ENCODE measurements at places on chromosomes 1 and 21. TPM values are rescaled to one million over a fixed set of nuclear protein-coding genes. Genes with fewer than 3 reads are reported as not detected.

- no peak for DNase-seq
- no peaks in the 10 kb centered on the region for H3K4me1 ChIP-seq
- no peaks in the 10 kb centered on the region for H3K36me3 ChIP-seq
- no peaks in the 10 kb centered on the region for H3K27me3 ChIP-seq
- no peak overlapping the region for H3K27ac ChIP-seq
Observed at GRCh38 chr1:104132382-104132973, 382.8 kb downstream of the AMY1C start.

DNA sequence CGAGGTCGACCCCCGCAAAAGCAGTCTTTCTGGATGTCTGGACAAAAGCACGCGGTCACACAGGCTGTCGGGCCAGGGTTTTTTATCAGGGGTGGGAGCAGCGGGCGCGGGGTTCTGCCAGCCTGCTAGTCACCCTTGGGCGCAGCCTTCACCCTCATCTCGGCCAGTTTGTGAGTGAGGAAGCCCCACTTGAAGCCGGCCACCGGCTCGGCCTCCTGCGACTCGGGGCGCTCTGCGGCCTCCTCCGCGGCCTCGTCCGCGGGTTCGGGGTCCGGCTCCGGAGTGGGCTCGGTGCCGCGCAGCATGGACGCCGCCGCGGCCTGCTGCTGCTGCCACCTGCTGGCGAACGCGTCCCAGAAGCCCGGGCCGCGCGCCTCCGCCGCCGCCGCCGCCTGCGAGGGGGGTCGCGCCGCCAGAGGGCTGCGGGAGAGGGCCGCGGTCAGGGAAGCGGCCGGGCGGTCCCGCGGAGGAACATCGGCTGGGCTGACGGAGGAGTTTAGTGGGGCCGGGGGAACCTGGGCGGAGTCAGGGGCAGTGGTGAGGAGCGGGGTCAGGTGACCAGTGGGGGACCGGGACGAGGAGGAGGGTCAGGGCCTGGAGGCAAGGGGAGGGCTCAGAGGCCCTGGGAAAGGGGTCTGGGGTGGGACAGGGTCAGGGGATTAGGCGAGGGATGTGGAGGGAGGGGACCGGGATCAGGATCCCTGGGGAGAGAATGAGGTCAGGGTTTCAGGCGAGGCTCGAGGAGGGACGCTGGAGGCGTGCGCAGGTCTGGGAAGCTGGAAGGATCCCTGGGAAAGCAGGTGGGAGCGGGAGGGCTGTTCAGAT lies 4.5 kb downstream of the C1orf232 start:
- H3K27ac ChIP-seq: peak overlapping the region; percentile 38
- peak overlapping the region; percentile 63 for H3K4me3 ChIP-seq
- no peaks in the 10 kb centered on the region for H3K36me3 ChIP-seq

- no peak overlapping the region for H3K4me3 ChIP-seq
- no peaks in the 10 kb centered on the region for H3K27me3 ChIP-seq
- peaks cover 14% of the 10 kb centered on the region for H3K4me1 ChIP-seq
- H3K27ac ChIP-seq: no peak overlapping the region
- peak; percentile 70 for DNase-seq
Observed at GRCh38 chr1:94629259-94630181, 88.0 kb upstream of the F3 start.

- H3K4me3 ChIP-seq: no peak overlapping the region
- H3K4me1 ChIP-seq: peaks cover 20% of the 10 kb centered on the region
- no peak for DNase-seq
Observed at GRCh38 chr21:37766129-37766528, 150.1 kb downstream of the KCNJ6 start.

DNA sequence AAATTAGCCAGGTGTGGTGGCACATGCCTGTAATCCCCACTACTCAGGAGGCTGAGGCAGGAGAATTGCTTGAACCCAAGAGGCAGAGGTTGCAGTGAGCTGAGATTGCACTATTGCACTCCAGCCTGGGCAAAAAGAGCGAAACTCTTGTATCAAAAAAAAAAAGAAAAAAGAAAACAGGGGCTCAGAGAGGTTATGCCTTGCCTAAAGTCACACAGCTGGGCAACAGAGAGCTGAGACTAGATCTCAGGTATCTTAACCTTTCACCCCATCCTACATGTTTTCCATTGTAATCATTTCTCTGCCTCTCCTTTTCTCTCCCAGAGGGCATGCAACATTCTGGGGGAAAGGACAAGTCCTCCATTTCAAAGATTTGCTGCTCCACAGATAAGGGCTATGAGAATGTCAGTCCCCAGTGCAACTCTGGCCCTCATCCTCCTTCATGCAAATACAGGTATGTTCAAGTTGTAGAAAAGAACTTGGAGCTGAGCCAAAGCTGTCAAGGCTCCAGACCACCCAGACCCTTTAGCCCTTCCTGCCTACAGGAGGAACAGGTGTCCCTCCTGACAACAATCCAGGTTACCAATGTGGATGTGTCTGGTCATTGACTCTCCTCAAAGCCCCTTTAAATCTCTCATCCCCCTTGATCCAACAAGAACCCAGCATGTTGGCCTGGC lies 6.9 kb downstream of the SLC9A1 start:
- no peaks in the 10 kb centered on the region for H3K36me3 ChIP-seq
- H3K4me1 ChIP-seq: peaks cover 47% of the 10 kb centered on the region
- no peaks in the 10 kb centered on the region for H3K27me3 ChIP-seq
- H3K4me3 ChIP-seq: no peak overlapping the region
- DNase-seq: no peak
- peak overlapping the region; percentile 40 for H3K27ac ChIP-seq

DNA sequence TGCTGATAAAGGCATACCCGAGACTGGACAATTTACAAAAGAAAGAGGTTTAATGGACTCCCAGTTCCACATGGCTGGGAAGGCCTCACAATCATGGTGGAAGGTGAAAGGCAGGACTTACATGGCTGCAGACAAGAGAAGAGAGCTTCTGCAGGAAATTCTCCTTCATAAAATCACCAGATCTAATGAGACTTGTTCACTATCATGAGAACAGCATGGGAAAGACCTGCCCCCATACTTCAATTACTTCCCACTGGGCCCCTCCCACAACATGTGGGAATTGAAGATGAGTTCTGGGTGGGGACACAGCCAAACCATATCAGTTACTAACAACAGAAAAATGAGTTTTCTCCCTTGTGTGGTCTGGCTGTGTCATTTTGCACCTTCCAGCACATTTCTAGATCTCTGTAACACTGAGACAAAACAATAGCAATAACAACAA lies 741.4 kb downstream of the KCNT2 start:
- no peak for DNase-seq
- H3K27ac ChIP-seq: no peak overlapping the region
- no peaks in the 10 kb centered on the region for H3K4me1 ChIP-seq
- H3K36me3 ChIP-seq: no peaks in the 10 kb centered on the region
- no peak overlapping the region for H3K4me3 ChIP-seq

GRCh38 chr1:154206196-154206595 lies at the start of gene CFAP141:
CFAP141 (minus strand) TSS chr1:154206333; CDS start chr1:154206307, 26 bp downstream.
- no peaks in the 10 kb centered on the region for H3K27me3 ChIP-seq
- H3K36me3 ChIP-seq: peaks cover 32% of the 10 kb centered on the region
- H3K4me1 ChIP-seq: no peaks in the 10 kb centered on the region
- peak within 1 kb of the TSS; percentile 31 for H3K27ac ChIP-seq
- no peak for DNase-seq

DNA sequence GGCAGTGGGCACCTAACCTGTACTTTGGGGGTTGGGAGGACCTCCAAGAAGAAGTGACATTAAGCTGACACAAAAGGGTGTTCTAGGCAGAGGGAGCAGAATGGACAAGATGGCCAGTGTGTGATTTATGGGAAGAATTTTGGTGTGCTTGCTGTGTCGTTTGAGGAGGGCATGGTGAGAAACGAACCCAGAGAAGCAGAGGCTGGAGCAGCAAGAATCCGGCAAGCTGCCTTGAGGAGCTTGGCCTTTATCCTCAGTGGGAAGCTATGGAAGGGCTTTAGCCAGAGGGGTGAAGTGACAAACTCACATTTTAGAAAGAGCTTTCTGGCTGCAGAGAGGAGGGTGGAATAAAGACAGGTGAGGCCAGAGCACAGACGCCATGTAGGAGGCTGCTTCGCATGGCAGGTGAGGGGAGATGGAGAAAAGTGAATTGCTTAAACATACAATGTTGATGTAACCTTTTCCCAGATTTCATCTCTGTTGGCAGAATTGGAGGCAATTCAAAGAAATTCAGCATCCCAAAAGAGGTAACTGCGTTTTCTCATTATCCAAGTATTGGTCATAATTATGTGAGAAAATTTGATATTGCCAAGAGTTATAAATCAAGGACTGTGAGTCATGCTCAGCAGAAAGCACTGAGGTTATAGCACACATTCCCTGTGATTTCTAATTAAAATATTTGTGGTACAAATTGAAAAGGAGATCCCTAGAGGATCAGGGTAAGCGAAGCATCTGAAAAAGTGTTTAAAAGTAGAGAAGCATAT lies 26.5 kb downstream of the TRIM45 start:
- peaks cover 55% of the 10 kb centered on the region for H3K4me1 ChIP-seq
- H3K27ac ChIP-seq: peak overlapping the region; percentile 95
- H3K4me3 ChIP-seq: no peak overlapping the region
- no peaks in the 10 kb centered on the region for H3K27me3 ChIP-seq

- DNase-seq: no peak
- H3K27ac ChIP-seq: peak overlapping the region; percentile 73
Observed at GRCh38 chr21:33682992-33683627, 40.8 kb downstream of the ITSN1 start.

DNA sequence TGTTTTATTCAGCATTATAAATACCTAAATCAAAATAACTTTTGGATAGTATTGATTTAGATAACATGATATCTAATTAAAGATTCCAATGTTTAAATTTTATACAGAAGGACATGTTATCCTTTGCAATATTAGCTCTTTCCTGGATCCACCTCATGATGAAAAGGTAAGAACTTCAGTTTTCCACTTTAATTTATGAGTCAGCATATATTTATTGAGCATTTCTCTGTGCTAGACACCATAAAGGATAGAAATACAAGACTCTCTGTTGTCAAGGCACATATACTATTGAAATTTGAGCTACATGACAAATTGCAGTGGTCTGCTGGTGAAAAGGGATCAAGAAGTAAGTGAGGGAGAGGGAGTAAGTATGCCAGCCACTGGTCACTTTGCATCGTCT lies 68.1 kb upstream of the EXO1 start:
- no peaks in the 10 kb centered on the region for H3K27me3 ChIP-seq
- no peaks in the 10 kb centered on the region for H3K36me3 ChIP-seq

DNA sequence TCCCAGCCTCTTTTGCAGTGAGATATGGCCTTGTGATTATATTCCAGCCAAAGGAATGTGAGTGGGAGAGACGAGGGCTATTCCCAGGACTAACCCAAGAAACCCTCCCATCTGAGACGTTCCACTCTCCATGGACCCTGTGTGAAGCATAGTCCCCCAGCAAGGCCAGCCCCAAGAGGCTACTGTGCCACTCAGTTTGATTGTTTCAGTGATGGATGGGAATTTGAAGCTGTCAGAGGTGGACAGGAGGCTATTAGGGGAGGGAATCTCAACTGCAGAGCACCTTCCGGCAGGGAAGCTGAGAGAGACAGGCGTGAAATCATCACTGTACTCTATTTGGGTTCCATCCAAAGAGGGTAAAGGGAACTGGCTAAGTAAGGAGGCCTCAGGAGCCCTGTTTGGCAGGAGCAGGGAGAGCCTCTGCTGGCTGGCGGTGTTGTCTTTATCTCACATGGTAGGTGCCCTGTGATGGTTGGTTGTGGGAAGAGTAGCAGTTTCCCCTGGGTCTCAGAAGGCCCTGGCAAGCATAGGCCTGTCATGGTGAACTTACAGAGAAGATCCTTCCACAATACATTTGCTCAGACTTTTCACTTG lies 3.4 kb upstream of the TEX35 start:
- H3K4me1 ChIP-seq: no peaks in the 10 kb centered on the region
- H3K4me3 ChIP-seq: no peak overlapping the region
- no peak overlapping the region for H3K27ac ChIP-seq
- H3K36me3 ChIP-seq: no peaks in the 10 kb centered on the region
- no peak for DNase-seq
- peaks cover 2% of the 10 kb centered on the region for H3K27me3 ChIP-seq

- H3K27me3 ChIP-seq: no peaks in the 10 kb centered on the region
- no peak overlapping the region for H3K4me3 ChIP-seq
- no peak overlapping the region for H3K27ac ChIP-seq
- H3K36me3 ChIP-seq: no peaks in the 10 kb centered on the region
Observed at GRCh38 chr1:205824180-205824579, 11.2 kb upstream of the SLC41A1 start.

GRCh38 chr1:153649863-153650235 lies 8.7 kb upstream of the SNAPIN start:
- no peaks in the 10 kb centered on the region for H3K27me3 ChIP-seq
- peaks cover 6% of the 10 kb centered on the region for H3K4me1 ChIP-seq
- peaks cover 17% of the 10 kb centered on the region for H3K36me3 ChIP-seq
- H3K27ac ChIP-seq: peak overlapping the region; percentile 52

DNA sequence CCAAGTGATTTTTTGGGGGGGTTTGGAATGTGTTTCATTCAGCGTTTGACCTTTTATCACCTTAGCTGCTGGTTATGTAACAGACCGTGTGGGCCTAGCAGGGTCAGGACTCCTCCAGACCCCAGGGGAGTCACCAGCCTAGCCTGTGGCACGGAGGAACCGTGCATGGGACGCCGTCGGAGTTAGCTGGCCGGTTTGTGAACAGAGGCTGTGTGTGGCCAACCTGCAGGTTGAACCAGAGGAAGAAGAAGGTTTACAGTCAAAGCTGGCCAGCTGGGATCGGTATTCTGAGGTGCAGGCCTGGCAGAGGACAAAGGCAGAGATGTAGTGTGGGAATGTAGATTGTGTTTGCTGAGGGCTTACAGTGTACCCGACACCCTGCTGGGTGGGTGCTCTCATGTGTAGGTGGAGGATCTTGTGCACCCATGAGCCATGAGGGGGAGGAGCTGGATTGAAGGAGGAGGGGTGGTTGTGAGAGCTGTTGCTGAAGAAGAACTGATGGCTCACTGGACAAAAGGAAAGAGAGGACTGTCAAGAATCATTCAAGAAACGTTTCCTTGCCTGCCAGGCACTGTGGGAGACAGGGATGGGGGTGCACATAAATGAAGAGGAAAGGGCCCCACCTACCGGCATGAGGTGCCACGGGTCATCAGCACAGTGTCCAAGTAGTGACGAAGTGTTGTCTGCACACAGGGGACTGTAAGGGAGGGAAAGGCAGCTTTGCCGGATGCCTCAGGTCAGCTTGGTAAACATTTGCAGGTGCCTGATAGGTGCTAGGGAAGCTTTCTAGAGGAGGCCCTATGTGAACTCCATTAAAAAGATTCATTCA lies 40.0 kb upstream of the PWP2 start:
- H3K4me1 ChIP-seq: peaks cover 4% of the 10 kb centered on the region
- H3K4me3 ChIP-seq: no peak overlapping the region
- H3K36me3 ChIP-seq: peaks cover 31% of the 10 kb centered on the region
- no peaks in the 10 kb centered on the region for H3K27me3 ChIP-seq

GRCh38 chr1:229614701-229615100 lies 11.2 kb downstream of the TAF5L start:
- peaks cover 4% of the 10 kb centered on the region for H3K4me1 ChIP-seq
- H3K36me3 ChIP-seq: peaks cover 31% of the 10 kb centered on the region
- DNase-seq: no peak

- H3K36me3 ChIP-seq: peaks cover 11% of the 10 kb centered on the region
- no peak for DNase-seq
- H3K27me3 ChIP-seq: no peaks in the 10 kb centered on the region
- no peak overlapping the region for H3K4me3 ChIP-seq
- peaks cover 23% of the 10 kb centered on the region for H3K4me1 ChIP-seq
- H3K27ac ChIP-seq: no peak overlapping the region
Observed at GRCh38 chr1:150512846-150513245, 2.7 kb upstream of the FALEC start.

KIF17 gene
- 0.11 TPM for total RNA-seq

PRUNE1 gene
- total RNA-seq: 18.2 TPM

YBEY gene
- total RNA-seq: 18.2 TPM

TPTE gene
- total RNA-seq: not detected

KRTAP10-5 gene
- not detected for total RNA-seq

CHRM3 gene
- 0.37 TPM for total RNA-seq

RBP7 gene
- not detected for total RNA-seq

Measured in osteocyte (in vitro differentiated cells).